ENCODE measurements at places on chromosomes 6 and 20.

GRCh38 chr6:120514544-120514943 lies 819.7 kb downstream of the TBC1D32 start:
- no peak for DNase-seq

- DNase-seq, result no peak
Measured at GRCh38 chr20:9149796-9150195, 80.9 kb downstream of the PLCB4 start.

- DNase-seq, result no peak
Measured at GRCh38 chr6:39295611-39296011, 18.6 kb downstream of the KCNK17 start.

DNA sequence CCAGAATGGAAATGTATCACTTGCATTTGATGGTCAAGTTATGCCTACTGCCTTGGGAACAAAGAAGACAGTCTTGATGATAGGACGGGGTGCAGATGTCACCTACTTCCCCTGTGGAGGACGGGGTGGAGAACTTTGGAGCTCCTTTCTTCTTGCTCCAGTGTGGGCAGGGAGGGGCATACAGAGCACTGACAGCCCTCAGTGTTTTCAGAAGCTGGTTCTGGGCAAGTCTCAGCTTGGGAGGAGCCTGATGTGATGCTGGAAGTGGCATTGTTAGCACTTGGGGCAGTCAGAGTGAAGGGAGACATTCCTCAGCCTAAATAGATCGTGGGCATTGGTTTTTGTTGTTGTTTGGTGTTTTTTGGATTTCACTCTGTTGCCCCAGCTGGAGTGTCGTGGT lies 59.7 kb downstream of the SYNJ2 start:
- DNase-seq, result no peak

DNA sequence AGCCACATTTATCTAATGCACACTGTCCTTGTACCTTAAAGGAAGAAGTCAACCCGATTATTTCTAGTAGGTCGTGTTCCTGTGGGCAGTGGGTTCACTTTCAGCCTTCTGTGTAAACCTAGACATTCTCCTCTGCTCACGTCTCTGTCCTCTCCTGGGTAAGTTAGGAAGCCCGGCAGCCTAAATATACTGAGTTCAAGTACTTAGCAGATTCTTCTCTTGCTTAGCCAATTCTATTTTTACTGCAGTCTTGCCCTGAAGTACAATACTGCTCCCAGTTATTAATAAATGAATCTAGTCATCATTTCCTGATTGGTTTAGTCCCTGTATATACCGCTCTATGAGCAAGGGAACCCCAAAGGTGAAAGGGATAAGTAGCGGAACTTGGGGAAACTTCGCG lies 14.6 kb upstream of the GPR63 start:
- DNase-seq, result no peak

- no peak for DNase-seq
Measured at GRCh38 chr6:149935246-149935645, 6.6 kb upstream of the ULBP2 start.

Measured in GM13977 (cell line).